Common myeloid progenitor, CD34-positive (primary cell): ENCODE measurements at places on chromosomes 3 and 15.

- DNase-seq, result peak; percentile 10
Observed at GRCh38 chr3:108222853-108223565, 785 bp upstream of the IFT57 start.

DNA sequence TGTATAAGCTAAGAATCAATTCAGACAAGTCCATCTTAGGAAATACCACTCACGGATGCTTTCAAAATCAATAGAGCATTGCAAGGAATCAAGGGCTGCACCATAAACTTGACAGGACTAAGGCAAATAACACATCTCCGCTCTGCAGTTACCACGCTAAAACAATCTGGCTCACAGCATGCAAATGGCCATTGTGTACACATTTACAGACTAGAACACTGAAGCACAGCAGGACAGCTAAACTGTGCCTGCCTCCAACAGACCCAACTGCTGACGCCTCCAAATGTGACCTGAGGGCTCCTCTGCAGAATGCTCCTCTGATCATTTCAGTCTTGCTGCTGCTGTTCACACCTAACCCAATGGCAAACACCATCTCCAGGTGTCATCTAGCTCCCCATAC, 104.3 kb downstream of the MEX3B start:
- DNase-seq, result peak; percentile 38

- peak; percentile 62 for DNase-seq
Observed at GRCh38 chr3:25604107-25604805, 60.5 kb downstream of the TOP2B start.

- no peak for DNase-seq
Observed at GRCh38 chr3:42780398-42780797, 7.3 kb upstream of the CCDC13 start.

- peak; percentile 42 for DNase-seq
Observed at GRCh38 chr3:158794936-158795518, 6.8 kb upstream of the MFSD1 start.

DNA sequence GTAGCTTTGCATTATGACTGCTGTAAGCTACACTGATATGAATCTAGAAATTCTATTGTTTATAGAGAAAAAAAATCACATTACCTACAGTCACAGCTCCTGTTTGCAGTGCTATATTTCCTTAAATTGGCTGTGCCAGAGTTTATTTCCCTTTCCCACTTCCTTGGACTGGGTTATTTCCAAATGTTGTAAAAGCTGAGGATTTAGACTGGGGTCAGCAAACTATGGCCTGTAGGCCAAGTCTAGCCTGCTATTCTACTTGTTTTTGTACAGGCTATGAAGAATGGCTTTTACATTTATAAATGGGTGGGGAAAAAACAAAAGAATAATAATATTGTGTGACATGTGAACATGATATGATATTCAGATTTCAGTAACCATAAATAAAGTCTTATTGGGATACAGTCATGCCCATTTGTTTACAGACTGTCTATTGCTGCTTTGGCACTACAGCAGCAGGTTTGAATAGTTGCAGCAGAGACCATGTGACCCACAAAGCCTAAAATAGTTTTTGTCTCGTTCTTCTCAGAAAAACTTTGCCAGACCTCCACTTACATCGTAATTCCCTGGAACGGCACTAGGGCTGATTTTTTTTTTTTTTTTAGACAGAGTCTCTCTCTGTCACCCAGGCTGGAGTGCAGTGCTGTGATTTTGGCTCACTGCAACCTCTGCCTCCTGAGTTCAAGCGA, 7.8 kb downstream of the GLDN start:
- no peak for DNase-seq

- no peak for DNase-seq
Observed at GRCh38 chr3:31495971-31496665, 36.6 kb upstream of the STT3B start.

DNA sequence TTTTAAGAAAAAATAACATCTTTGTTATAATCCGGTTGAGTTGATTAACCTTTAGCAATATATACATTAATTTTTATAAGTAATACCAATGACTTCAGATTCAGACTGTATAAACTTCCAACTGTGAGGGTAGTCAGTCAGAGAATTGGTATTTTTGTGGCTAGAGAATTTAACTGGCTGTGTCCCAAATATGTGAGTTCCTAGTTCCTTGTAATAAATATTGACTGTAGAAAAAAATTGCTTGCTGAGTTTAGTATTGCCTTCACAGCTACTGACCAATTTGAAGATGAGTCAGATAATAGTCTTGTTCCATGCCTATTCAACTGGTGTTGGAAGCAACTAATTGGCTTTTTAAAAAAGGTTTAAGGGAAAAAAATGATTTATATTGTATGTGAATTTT, 210.8 kb downstream of the GAP43 start:
- no peak for DNase-seq

- DNase-seq, result no peak
Observed at GRCh38 chr3:15645246-15645645, 43.7 kb downstream of the BTD start.

DNA sequence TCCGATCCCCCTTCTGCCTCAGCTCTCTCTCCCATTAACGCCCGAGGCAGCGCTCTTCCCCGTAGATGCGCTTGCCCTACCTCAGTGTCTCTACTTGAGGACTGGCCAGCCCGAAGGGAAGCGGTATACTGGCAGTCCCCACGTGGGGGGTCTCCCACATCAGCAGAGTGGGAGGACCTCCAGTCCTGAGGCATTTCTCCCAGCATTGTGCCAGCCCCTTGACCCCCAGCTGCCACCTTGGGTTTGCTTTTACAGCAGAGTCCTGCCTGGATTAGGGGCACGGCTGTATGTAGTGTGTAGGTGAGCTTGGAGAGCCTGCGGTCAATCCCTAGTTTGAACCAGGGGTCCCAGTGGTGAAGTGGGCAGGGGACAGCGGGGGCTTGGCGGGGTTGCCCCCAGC, 767 bp downstream of the SEMA3F start:
- no peak for DNase-seq

GRCh38 chr3:51355891-51356578, 29.1 kb upstream of the MANF start:
- no peak for DNase-seq

- no peak for DNase-seq
Observed at GRCh38 chr15:101295607-101296161, 636 bp upstream of the SNRPA1 start.

DNA sequence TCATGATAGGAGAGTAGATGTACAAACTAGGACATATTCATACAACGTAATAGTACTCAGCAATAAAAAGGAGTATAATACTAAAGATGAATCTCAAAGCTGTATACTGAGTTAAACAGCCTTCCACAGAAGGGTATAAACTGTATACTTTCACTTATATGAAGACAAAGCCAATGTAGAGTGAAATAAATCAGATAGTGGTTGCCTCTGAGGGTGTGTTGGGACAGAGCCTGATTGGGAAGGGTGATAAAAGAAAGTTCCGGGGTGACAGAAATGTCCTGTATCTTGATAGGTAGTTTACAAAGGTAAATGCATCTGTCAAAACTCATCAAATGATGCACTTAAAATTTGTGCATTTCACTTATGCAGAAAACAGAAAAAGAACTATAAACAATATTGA, 122.5 kb downstream of the ADAM10 start:
- DNase-seq, result no peak

DNA sequence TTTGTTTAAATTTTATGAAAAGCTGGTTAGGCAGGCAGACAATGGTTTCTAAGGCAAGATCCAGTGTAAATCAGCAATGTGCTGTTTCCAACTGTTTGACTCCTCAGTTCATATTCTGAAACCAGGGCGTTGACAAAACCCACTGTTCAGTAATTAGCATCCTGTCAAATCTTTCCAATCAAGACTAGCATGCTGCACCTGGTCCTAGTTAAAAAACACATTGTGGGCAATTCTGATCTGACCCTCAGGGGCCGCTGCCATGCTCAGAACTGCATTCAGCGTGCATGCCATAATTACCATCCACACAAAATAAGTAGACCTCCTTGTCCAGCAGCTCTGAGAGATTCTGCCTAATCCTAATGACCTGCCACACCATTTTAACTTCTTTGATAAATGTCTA, 20.9 kb upstream of the RBP1 start:
- no peak for DNase-seq

DNA sequence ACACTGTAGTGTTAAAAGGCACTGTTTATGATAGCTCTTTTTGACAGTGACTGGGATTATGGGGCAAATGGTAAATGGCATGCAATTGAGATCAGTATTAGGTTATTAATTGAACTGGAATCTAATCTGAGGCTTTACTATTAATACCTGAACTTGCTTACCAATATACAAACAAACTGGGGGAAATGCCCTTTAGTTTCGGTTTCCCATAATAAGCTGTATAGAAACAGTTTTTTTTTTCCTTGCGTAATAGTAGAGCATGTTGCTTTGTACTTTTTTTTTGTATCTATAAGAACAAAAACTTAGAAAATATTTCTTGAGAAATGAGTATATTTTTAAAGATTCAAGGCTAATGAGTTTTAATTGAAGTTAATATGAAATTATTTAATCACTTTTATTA, 95.0 kb downstream of the FNDC3B start:
- no peak for DNase-seq

GRCh38 chr3:185270956-185271332, 17.1 kb upstream of the EHHADH start:
- no peak for DNase-seq

- no peak for DNase-seq
Observed at GRCh38 chr15:53324061-53324460, 435.4 kb downstream of the WDR72 start.

DNA sequence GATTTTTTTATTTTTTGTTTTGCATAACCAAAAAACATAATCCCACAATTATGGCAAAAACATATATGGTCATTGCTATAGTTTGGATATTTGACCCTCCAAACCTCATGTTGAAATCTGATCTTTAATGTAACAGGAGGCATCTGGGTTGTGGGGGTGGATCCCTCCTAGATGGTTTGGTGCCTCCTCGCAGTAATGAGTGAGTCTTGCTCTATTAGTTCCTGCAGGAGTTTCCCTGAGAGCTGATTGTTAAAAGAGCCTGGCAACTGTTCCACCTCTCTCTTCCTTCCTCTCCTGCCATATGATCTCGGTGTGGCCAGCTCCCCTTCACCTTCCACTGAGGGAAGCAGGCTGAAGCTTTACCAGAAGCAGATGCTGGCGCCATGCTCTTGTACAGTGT, 33.2 kb upstream of the TRIM59 start:
- DNase-seq, result no peak

GRCh38 chr3:60584250-60584649, 667.0 kb downstream of the FHIT start:
- DNase-seq, result no peak

GRCh38 chr15:57026016-57026592, 107.7 kb downstream of the TCF12 start:
- no peak for DNase-seq

DNA sequence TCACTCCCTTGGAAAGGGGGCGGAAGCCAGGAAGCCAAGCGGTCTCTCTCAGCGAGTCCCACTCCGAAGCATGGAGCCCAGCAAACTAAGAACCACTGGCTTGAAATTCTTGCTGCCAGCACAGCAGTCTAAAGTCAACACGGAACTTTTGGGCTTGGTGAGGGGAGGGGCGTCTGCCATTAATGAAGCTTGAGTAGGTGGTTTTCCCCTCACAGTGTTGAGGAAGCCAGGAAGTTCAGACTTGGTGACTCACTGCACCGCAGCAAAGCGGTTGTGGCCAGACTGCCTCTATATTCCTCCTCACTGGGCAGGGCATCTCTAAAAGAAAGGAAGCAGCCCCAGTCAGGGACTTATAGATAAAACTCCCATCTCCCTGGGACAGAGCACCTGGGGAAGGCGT, 665.4 kb upstream of the CBLB start:
- peak; percentile 81 for DNase-seq

DNA sequence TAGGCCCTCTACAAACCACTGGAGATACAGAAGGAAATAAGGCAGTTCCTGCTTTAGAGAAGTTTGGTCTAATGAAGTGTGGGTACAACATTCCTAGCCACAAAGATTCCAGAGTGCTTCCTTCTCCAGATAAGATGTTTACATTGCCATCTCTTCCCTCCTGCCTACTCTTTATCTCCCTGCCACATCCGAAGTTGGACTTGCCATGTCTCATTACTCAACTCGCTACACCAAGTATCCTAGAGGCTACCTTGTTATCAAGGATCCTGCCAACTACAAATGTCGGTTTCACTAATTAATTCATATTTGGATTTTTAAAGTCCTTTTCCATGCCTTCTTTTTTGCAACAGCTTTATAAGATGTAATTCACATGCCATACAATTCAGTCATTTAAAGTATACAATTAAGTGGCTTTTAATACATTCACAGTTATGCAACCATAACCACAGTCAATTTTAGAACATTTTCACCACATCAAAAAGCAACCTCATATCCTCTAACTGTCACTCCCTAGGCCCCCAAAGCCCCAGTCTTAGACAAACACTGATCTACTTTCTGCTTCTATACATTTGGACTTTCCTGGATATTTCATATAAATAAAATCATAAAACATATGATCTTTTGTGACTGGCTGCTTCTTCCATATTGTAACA, 53.7 kb upstream of the CSTA start:
- peak; percentile 75 for DNase-seq

DNA sequence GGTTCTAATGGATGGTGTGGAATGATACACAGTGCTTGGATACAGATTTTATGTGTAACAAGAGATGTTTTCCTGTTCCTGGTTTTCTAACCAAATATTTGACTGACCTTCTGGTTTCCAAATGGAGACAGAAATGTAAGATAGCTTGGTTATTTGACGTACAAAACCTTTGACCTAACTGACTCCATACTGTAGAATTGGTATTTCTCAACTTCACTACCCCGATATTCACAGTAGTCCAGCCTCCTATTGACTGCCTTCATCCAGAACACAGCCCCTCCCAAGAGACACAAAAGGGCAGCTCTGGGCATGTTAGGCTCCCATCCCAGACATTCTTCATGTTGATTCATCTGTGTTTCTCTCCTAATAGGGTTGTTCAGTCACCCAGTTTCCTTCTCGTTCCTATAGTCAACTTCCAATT, 33.4 kb downstream of the MYO1E start:
- DNase-seq, result no peak

DNA sequence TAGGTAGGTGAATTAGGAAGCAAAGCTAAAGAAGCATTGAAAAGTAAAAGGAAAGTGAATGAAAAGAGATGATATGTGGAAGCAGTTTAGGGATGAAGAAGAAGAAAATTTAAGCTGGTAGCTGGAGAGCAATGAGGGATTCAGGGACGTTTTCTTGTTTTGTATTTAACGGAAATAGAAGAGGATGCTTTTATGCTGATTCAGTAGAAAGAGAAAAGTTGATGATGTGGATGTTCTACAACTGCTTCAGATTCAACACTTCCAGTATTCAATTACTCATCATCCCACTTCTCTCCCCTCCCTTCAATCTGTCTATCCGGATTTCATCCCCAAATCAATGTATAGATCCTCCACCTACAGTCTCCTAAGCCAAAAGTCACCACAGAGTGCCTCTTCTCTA, 448.2 kb upstream of the CCDC54 start:
- DNase-seq, result no peak

- no peak for DNase-seq
Observed at GRCh38 chr15:44010089-44010488, 183.3 kb downstream of the WDR76 start.

- peak; percentile 28 for DNase-seq
Observed at GRCh38 chr3:101868534-101869464, 19.5 kb downstream of the NFKBIZ start.

DNA sequence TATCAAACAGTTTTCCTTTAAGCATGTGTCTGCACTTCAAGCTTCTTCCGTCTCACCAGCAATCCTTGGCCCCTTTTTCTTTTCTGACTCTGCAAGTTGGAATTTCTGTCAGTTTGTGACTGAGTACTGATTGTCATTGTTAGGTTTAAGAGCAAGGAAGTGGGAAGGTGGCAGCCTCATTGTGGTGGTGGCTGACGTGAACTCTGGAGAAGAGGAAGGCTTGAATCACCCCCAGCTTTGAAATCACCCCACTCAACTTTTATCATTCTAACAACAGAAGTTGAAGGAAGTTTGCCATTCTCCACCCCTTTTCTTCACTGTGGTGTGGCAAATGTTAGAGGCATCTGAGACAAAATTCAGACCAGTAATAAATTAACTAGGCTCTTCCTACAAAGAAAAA, 231.6 kb upstream of the AGTR1 start:
- DNase-seq, result peak; percentile 26
